ENCODE measurements at places on chromosomes 5 and 9.

DNA sequence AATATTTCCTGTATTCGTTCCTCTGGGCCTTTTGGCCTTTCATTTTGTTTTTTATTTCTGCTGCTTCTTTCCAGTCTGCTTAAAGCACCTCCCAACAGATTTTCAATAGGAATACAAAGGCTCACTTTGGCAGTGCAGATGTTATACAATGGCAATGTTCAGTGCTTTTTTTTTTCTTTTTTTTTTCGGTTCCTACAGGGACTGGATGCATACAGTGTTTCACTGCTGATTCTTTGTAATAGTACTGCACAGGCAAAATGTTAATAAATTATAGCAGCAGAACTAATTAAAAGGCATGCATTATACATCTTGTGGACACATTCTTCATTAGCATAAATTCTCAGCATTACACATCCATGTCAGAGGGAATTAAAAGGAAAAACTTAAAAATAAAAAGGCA lies 356.6 kb upstream of the C9orf72 start:
- DNase-seq = no peak

- no peak for DNase-seq
These were observed 64.0 kb upstream of the SYNPO start for GRCh38 chr5:150576449-150576949.

DNA sequence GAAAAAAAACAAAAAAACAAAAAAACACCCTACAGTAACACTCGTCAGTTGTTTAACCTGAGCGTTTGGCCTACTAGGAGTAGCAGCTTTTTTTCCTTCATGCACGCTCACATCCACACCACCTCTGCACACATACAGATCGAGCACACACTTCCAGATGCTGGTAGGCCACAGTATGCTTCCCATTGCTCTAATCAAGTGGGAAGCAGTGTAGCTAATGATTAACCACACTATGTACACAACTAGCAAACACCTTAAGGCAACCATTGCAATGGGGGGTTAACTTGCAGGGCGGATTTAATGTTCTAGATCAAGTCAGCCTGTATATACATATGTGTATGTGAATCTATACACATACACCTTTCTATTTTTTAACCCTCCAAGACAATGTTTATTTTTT lies 65.5 kb upstream of the GLRX start:
- no peak for DNase-seq

GRCh38 chr5:116303810-116304209 lies 219.0 kb downstream of the COMMD10 start:
- no peak for DNase-seq

DNA sequence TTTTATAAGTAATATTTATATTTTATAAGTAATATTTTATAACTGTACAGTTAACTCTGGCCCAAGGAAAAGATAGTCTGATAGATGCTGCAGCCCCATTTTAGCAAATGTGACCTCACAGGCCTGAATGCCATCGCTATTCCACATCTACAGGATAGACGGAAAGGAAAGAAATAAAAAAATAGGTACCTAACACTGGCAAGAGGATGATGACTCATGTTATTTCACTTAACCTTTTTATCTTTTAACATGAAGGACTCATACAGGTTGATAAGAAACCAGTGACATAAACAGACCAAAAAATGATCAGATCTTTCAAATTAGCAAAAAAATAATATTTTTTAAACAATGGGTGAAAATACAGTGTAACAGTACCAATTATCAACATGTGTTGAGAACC lies 2.7 kb downstream of the CD274 start:
- DNase-seq = no peak

DNA sequence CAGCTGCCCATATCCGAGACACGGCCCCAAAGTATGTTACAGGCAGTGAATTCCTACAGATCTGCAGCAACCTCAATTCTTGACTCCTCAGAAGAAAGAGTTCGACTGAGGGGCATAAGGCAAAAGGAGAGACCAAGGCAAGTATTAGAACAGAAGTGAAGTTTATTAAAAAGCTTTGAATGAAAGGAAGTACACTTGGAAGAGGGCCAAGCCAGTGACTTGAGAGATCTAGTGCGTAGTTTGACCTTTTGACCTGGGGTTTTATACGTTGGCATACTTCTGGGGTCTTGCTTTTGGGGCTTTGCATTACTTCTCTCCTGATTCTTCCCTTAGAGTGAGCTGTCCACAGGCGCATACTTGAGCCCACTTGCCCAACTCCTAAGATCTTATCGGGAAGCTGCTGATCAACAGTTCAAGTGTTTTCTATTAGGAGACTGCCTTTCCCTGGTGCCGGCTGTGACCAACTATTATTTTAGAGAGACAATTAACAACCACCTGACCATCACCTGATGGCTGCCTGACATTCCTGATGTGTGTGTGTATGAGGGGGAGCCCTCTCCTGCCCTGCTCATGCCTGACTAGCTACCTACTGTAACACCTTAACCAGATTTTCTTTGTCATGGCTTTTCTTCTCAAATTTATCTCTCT lies 1.5 kb upstream of the DEPDC1B start:
- DNase-seq = no peak

GRCh38 chr5:157143127-157143971 lies 684 bp upstream of the MED7 start:
- peak; percentile 70 for DNase-seq

DNA sequence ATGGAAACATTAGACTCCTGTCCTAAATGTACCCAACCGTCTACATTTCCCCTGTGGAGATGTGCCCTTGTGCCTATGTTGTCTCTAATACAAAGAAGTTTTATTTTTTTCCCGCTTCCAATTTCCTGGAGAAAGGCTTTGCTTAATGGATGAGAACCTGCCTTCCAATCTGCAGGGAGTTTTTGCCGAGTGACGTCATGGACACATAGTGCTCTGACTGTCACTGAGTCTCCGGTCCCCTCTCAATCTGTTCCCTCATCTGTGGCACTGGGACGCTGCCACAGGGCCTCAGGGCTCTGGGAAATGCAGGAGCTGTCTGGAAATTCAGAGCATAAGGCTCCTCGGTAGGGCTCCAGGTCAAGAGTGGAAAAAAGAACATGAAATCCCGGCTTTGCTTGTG lies 144.8 kb downstream of the PDZD2 start:
- DNase-seq = no peak

- no peak for DNase-seq
These were observed 983.0 kb upstream of the WWC1 start for GRCh38 chr5:167308466-167308865.

- DNase-seq = no peak
These were observed 143.8 kb upstream of the CCDC152 start for GRCh38 chr5:42612750-42613366.

GRCh38 chr5:157997991-157998504 lies 139.1 kb upstream of the CLINT1 start:
- DNase-seq = no peak

GRCh38 chr5:115179394-115180164 lies 9.9 kb upstream of the TRIM36 start:
- peak; percentile 70 for DNase-seq

- DNase-seq = no peak
These were observed 48.6 kb upstream of the TLE1 start for GRCh38 chr9:81737871-81738507.

DNA sequence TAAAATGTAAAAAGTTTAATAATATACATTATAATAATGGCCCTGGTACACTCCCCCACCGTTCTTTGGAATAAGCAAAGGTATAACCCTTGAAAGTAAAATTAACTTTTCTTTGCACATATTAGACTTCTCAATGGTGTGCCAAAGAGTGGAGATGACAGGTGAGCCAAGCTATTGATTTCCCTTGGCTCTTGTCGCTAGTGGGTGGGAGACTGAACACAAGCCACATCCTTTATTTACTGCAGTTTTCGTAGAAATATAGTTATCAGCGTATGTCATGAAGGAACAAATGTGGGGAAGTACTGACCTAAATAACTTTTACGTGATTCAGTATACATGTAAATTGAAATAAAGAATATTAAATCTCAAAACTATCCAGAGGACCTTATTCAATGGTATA lies 549.3 kb downstream of the RAB3C start:
- DNase-seq = no peak

DNA sequence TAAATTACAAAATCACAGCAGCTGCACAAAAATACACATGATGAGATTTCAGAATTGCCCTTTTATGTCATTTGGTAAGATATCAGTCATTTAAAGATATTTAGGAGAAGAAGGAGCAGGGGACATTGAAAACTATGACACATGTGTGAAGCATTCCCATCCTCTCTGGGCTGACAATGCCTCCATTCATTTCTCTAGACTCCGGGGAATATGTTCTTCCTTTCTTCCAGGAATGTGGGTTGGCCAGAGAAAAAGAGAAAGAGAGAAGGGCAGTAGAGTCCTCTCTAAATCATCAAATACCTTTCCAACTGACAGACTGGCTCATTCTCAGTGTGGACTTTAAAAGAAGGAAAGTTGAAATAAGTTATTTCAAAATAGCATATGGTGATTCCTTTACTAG lies 205.6 kb upstream of the ADAMTSL1 start:
- no peak for DNase-seq

GRCh38 chr9:136051837-136052471 lies 43.1 kb downstream of the NACC2 start:
- peak; percentile 79 for DNase-seq

GRCh38 chr5:112119969-112120368 lies 299.1 kb downstream of the EPB41L4A start:
- DNase-seq = no peak

GRCh38 chr9:35158501-35159280 lies 3.1 kb upstream of the UNC13B start:
- no peak for DNase-seq

- no peak for DNase-seq
These were observed 129.3 kb upstream of the TUT7 start for GRCh38 chr9:86483496-86483895.

GRCh38 chr5:145983446-145983845 lies 47.1 kb downstream of the SH3RF2 start:
- DNase-seq = no peak

GRCh38 chr5:12691330-12691729 lies 787.1 kb upstream of the CTNND2 start:
- DNase-seq = no peak

- no peak for DNase-seq
These were observed 1452.2 kb upstream of the ACO1 start for GRCh38 chr9:30932226-30932625.

- DNase-seq = no peak
These were observed 34.5 kb upstream of the HTR4 start for GRCh38 chr5:148688787-148689186.

DNA sequence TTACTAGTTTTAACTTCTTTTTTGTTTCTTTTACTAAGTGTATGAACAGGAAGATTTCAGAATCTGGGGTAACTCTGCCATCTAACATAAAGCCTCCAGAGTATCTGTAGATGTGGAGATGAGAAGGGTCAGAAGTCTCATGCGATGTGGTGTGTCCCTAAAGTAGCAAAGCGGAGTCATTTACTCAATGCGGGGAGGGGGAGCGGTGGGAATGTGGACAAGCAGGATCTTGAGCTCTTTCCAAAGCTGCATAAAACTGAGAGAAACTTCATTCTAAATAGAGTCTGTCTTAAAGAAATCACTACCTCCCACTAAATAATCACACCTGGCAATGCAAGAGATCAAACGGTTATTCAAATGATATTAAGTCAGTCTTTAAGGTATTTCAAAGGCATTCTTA lies 92.4 kb downstream of the MED27 start:
- no peak for DNase-seq

GRCh38 chr5:127562252-127562651 lies 44.8 kb downstream of the PRRC1 start:
- DNase-seq = no peak

DNA sequence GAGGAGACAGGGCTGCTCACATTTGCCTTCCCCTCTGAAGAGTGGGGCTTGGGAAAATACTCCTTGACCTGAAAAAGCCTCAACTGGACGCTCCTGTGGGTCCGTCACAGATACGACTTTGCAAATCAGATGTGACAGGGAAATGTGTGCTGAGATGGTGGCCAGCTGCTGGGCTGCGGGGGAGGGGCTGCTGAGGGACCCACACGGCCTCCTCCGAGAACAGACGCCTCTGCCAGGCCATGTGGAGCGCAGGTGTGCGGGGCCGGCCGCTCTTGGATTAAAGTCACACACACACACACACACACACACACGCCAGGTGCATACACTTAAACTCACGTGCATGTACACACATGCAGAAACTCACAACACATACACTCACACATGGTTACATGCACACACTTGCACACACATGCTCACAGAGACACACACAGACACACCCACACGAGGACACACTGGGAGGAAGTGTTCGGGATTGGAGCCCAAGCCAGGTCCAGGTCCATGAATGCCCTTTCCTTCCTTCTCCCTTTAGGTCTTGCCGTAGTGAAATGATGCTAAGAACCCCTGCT lies 167.4 kb downstream of the GAPVD1 start:
- DNase-seq = no peak

DNA sequence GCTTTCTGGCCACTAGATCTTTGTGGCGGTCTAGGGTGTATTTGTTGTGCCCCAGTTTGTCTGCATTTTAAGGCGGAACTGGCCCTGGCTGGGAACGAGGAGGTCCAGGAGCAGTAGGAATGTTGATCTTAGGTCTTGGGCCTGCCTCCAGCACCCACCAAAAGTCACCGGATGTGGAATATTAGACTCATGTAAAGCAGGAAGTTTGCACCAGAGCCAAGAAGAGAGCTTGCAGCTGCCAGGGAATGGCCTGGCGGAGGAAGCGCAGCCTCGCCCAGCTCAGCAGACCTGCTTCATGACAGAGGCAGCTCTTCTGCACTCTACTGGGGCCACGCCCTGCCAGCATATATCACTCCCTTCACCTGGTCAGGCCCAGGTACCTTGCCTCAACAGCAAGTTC lies 3.3 kb downstream of the GPX3 start:
- DNase-seq = no peak

- DNase-seq = no peak
These were observed 112.6 kb downstream of the MACIR start for GRCh38 chr5:103371046-103371607.

DNA sequence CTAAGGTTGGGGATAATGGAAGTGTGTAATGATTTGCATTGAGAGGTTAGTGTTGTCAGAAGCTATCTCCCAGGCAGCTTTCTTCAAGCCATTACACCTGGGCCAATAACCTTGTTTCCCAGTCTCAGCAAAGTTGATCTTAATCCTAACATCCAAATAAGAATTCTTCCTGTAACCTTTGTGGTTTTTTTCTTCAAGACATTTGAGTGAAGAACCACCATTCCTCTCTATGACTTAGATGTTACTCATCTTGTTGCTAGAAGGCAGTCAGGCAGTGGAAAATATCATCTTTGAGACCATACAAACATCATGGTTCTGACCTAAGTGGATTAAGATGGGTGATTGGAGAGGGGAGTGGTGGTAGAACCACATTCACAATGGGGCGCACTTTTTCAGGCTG lies 103.5 kb downstream of the NDUFAF2 start:
- no peak for DNase-seq

- DNase-seq = no peak
These were observed 111.9 kb downstream of the FEM1C start for GRCh38 chr5:115432691-115433090.

- DNase-seq = no peak
These were observed 141.9 kb downstream of the PBX3 start for GRCh38 chr9:125889112-125889475.

Data from left forelimb (tissue), 1 donor.